ENCODE measurements at places on chromosomes 6 and 20.

- DNase-seq: no peak
Observed at GRCh38 chr6:41494212-41495110, 51.7 kb upstream of the FOXP4 start.

DNA sequence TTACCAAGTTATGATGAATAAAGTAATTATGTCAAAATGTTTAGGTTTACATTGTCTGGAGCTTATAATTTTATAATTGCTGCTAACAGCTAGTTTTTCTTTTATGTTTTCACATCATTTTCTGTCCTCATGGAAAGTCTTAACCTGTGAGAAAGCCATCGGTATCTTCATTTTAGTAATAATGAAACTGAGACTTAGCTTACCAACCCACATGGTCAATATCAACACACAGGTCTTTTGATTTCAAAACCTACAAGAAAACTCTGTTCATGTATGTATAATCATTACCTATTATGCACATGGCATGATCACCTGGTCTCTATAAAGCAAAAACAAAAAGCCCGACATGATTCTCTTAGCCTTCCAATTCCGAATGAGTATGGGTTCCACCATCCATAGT is 61.9 kb downstream of the KCNQ5 start:
- no peak for DNase-seq

- DNase-seq: no peak
Observed at GRCh38 chr6:25405442-25405841, 126.3 kb downstream of the CARMIL1 start.

DNA sequence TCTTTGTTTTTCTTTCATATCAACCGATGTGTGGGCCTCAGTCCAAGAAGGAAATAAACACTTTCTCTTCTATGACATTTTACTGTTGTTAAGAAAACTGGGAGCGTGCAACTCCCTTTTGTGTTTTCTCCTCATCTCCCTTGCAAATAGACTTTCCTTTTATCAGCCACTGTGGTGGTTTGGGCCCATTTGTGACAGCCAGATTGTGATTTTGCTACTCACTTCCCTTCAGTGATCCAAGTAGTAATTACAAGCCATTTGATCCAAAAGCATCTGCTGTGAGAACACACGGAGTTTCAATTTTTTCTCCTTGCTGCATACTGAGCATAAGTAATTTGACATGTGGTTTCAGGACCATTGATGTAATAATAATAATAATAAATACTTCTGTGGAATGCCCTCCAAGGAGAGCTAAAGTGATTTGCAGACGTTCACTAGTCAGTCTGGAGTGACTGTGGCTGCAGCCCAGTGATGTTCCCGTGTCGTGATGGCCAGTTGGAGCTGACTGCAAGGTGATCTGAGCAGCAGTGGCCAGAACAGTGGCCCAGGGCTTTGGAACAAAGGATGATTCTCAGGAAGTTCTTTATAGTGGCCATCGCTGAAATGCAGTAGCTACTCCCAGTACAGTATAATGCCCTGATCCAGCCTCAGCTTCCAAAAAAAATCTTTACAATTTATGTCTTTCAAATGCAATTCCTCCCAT is 91.9 kb upstream of the CLDN20 start:
- DNase-seq: no peak

- no peak for DNase-seq
Observed at GRCh38 chr6:138944412-138944811, 43.6 kb downstream of the REPS1 start.

GRCh38 chr6:145055567-145055966 is 679.8 kb downstream of the EPM2A start:
- DNase-seq: no peak

DNA sequence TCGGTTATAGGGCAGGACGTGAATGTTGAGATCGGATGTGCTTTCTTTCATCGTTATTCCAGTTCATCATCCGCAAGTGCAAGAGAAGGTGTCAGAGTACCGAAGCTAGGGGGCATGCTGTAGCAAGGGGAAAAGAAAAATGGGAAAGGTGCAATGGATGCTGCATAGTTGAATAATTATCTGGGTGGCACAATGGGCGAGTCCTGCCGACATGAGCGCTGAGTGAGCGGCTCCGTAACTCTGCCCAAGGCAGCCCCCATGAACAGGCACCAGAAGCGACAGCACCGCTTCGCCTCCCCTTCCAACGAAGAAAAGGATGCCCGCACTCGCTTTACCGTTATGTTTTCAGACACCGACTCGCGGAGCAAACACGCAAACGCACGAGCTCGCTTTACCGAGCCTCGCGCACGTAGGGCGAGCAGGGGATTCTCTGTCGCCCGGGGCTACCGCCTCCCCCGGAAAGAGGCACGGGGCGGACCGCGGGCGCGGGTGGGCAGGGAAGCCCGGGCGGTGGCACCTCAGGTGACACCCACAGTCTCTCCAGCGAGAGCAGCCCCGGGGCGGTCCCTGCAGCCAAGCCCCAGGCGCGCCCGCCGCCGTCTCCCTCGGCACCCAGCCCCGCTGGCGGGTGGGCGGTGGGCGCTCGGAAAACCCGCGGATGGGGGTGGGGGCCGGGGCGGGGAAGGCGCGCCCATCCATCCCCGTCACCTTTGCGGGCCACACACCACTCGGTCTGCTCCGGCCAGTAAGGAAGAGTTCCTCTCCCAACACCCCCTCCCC is 654 bp downstream of the WASF1 start:
- no peak for DNase-seq
